ENCODE measurements at places on chromosomes 7 and 10.

DNA sequence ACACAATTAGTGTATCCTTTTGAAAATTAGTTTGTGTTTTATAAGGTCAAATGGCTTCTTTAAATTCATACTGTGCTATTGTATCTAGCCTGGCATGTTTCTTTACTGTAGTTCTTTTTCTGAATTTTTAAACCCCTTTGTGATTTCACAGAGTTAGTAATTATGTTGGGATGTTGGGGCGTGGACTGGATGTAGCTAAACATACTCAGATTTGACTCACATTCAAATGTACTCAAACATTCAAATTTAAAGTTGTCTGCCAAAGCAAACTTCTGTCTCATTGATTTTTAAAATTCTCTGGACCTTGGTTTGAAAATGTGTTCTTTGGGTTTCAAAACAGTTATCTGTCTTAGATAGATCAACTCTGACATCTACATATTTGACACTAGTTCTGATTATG lies 7.2 kb upstream of the NRP1 start:
- DNase-seq = no peak

GRCh38 chr7:30276203-30276900 lies 8.0 kb upstream of the ZNRF2 start:
- DNase-seq = peak; percentile 77

DNA sequence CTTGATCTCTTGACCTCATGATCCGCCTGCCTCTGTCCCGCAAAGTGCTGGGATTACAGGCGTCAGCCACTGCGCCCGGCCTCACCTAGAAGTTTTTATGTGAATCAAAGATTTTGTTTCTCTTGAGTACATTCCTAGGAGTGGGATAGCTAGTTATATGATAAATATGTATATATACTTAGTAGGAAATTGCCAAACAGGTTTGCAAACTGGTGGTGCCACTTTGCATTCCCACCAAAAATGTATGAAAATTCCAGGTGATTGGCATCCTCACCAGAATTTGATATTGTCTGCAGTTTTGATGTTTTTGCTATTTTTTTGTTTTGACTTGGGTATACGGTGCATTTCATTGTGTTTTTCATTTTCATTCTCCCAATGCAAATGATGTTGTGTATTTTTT lies 86.8 kb downstream of the NOD1 start:
- no peak for DNase-seq

- DNase-seq = no peak
These were observed 47.6 kb downstream of the TSPAN15 start for GRCh38 chr10:69498711-69499471.

GRCh38 chr10:45377858-45378257 lies 3.8 kb downstream of the ALOX5 start:
- DNase-seq = no peak

GRCh38 chr7:150952331-150953050 lies 25.6 kb downstream of the KCNH2 start:
- DNase-seq = no peak

GRCh38 chr10:54653518-54653917 lies 147.5 kb downstream of the PCDH15 start:
- no peak for DNase-seq

DNA sequence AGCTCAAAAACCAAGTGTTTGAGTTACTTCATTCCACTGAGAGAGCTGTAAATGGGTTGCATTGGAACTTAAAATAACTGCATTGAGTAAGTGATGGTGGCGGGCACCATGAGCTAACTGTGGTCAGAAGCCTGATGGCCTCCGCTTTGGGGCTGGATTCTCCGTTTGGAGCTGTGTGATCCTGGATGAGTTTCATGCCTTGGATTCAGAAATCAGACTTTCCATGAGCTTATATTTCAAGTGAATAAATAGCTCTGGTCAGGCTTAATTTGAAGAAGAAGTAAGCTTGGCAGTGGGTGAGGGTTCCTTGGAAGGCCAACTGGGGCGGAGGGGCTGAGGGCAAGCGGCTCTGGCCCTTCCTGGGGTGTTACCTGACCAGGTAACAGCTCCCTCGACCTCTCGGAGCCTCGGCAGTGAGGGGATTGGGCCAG lies 5.6 kb downstream of the HTRA1 start:
- DNase-seq = no peak

DNA sequence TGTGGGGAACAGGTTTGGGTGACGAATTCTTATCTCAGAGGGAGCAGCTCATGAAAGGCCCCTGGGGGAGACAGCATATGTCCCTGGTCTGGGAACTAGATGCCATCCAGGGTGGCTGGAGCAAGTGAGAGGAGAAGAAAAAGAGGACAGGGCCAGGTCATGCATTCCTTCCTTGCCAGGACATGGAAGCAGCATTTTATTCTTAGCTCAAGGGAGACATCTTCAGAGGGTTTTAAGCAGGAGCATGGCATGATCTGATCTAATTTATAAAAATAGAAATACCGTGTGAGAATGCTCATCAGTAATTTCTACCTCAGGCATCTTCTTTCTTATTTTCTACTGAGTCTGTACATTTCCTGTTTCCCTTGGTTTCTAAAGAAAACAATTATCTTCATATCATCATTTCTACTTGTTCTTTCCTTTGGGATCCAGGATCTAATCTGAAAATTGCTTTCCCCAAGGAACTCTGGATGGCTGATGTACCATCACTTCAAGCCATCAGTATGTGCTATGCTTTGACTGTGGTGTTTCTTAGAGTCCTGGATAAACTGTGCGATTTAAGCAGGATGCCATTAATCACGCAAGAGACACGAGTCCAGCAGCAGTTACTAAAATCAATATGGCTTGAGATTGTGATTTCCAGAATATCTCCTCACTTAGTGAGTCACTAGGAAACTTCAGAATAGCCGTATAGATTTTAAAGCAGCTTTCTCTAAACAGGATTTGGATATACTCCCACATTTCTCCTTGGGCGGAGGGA lies 386.2 kb downstream of the GALNT17 start:
- DNase-seq = no peak

- no peak for DNase-seq
These were observed 905.0 kb downstream of the LRMDA start for GRCh38 chr10:76336213-76336963.

DNA sequence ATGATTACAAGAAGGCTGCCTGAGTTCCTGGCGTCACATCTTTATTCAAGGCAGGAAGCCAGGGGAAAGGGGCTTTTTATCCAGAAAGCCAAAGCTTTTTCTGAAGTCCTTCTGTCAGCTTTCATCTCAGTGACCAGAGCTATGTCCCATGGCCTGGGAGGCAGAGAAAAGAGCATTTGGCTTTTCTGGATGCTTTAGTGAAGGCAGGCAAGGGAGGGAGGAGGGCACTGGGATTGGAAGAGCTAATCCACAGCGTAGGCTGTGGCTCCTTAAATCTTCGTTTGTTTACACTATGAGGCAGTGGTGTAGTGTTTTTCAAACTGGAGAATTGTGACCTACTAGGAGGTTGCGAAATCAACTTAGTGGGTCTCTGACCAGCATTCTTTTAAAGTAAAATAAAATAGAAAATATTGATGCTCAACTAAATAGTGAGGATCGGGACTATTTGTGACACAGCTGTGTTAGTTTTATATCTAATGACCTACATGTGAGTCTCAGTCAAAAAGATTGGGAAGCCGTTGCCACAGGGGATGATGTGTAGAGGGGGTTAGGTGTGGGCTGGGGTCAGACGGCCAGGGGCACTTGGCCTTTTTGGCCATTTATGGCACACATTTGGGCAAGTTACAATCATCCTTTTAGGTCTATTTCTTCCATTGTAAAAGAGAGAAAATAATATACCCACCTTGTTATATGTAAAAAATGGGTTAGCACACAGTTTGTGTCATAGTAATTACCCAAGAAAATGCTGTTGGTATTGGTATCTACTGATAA lies 14.1 kb downstream of the CRYGN start:
- no peak for DNase-seq

GRCh38 chr10:19874791-19875190 lies 58.6 kb downstream of the PLXDC2 start:
- peak; percentile 29 for DNase-seq

DNA sequence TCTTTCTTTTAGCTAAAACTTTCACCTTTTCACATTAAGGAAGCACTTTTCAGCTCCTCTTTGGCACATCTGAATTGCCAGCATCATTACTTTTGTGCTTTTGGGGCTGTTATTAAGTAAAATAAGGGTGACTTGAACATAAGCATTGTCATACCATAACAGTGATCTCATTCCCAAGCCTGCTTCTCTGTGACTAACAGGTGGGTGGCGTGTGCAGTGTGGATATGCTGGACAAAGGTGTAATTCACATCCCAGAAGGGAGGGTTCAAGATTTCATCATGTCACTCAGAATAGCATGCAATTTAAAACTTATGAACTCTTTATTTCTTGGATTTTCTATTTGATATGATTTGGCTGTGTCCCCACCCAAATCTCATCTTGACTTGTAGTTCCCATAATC lies 517.4 kb upstream of the MKI67 start:
- DNase-seq = no peak

DNA sequence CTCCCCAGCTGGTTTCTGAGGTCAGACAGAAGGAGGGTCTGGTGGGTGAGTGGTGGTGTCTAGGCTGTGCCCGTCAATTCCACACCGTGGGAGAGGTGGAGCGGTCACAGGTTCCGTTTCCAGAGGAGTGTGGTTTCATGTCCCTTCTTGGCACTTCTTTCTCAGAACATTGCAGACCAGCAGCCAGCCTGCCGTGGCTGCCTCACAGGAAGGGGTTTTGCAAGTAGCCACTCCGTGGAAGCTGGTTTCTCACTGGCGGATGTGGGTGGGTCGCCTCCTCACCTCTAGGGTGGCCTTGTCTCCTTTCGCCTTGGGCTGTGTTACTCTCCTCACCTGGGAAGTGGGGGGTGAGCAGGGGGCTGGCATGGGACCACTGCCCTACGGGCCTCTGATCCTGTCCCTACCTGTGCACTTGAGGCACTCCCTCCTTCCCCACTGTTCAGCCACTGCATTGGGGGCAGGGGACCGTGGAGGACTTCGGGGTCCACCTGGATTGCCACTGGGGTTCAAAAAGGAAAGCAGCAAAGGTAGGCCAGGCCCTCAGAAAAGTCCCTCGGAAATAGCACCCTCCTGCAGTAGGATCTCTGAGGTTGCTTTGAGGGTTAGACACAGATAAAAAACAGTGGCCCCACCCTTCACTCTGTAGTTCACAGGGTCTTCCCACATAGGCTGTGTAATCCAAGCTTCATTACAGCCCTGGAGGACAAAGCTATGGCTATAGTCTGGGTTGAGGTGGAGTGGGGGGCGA lies 33.9 kb downstream of the TSPAN14 start:
- DNase-seq = no peak

DNA sequence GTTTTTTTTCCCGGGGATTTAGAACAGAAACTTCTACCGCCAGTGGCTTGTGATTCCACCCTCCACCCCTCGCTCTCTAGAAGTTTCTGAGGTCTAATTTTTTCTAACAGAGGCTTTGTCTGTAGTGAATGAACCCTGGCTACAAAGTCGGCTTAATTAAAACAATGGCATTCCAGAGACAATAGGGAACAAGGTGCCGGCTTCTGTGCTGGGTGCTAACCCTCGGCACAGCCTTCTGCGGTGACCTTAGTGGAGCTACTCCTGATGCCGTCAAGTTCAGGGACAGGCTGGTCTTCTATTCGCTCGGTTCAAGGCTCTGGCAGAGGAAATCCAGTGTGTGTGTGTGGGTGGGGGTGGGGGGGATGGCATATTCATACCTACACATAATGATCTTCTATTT lies 32.1 kb upstream of the ENO4 start:
- no peak for DNase-seq

DNA sequence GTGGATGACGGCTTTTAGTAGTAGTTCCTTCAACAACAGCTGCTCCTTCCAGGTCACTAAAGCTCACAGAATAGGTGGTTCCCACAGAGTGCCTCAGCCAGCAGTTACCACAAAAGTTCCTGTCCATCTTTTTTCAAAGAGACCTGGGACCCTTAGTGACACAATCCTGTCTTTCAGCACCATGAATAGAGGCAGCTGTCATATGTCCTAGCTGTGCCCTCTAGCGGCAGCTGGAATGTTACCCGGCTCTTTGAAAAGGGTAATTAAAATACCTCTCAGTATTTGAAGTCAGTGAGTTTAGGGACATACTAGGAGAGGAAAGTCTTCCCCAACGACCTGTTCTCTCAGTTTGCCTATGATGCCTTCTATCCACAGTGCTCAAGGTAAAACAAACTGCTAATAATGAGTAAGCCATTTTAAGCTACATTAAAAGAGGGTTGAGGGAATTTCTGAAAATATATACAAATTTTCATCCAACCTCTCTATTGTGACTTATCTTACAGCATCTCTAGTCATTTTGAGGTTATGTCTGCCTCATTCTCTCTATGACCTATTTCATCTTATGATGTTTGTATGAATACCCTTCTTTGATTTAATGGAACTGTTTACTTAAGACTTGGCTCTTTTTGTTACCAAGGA lies 290.8 kb downstream of the NXPH1 start:
- DNase-seq = peak; percentile 71

DNA sequence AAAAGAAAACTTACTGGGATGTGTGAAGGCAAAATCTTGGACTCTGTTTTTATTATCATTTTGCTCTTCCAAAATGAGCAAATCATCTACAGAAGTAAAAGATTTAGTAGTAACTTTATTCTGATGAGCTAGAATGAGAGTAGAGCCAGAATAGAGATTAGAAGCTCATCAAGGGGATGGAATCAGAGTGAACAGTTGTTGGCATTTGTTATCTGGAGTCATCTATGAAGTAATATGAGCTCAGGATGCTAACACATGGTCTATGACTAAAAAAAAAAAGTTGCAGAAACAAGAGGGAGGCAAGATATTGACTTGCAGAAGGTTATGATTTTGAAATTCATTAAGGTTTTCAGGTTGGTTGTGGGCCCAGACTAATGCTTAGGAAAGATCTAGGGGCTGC lies 409.1 kb upstream of the ETV1 start:
- no peak for DNase-seq

DNA sequence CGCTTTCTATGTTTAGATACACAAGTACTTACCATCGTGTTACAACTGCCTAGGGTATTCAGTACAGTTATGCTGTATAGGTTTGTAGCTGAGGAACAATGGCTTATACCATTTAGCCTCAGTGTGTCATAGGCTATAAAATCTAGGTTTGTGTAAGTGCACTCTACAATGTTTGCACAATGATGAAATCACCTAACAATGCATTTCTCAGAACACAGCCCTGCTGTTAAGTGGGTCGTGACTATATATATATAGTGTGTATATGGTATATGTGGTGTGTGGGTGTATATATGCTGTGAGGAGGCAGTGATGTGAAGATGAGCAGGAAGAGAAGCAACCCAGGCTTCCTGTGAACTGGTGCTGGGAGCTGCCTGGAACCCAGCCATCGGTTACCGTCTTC lies 65.6 kb upstream of the MKI67 start:
- DNase-seq = peak; percentile 12

- DNase-seq = no peak
These were observed 3.1 kb upstream of the ELFN1 start for GRCh38 chr7:1666823-1667565.

DNA sequence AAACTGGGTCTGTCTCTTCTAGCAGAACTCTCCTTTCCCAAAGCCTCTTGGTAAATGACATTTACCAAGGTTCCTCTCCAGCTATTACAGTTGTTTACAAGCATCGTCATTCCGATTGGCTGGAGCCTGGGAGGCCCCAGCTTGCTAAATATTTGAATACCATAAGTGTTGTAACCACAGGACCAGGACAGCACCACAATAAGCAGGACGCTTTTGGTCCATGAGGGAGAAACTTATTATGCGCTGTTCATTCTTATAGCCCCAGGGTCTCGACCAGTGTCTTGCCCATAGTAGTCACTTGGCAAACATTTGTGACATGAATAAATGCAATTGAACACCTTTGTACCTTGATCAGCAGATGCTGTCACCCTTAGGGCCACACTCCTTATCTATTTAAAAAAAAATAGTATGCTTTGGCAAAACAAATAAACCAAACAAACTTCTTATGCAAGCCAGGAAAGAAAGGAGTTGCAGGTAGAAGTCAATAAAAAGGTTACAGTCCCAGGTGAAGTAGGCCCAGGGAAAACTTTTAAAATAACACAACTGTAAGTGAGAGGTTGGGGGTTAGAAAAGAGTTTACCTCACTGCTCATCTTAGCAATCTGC lies 32.8 kb downstream of the NRAP start:
- DNase-seq = no peak

All from HT-29 (cell line).